ENCODE measurements at places on chromosomes 16 and 17.

DNA sequence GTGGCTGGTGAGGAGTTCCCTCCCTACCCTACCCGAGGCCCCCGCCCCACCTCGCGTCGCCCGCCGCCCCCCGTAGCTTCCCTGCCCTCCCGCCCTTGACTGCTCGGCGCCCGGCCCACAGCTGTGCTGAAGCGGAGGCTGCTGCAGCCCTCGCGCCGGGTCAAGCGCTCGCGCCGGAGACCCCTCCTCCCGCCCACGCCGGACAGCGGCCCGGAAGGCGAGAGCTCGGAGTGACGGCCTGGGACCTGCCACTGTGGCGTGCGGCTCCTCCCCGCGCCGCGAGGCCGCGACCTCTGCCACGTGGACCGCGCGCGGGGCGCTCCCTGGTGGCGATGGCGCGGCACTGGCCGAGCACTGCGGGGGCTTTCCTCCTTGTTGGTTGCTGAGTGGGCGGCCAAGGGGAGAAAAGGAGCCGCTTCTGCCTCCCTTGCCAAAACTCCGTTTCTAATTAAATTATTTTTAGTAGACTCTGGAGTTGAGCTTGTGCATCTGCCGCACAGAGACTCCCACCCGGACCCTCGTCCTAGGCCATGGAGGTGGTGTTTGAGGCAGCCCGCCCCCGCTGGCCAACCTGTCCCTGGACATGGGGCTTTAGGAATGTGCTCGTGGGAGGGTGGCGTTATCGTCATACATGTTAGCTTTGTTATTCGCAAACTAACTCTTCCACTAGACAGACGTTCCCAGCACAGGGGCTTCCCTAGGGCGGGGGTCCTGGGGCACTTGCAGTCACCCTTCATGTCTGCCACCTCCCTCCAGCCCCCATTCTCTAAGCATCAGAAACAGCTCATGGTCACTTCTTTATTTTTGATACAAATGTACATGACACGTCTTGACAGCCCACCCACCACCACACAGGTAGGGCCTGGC lies 4.4 kb downstream of the TP53I13 start:
- peak; percentile 64 for DNase-seq

- no peak for DNase-seq
These were observed 1.2 kb downstream of the ZNF500 start for GRCh38 chr16:4765511-4766474.

DNA sequence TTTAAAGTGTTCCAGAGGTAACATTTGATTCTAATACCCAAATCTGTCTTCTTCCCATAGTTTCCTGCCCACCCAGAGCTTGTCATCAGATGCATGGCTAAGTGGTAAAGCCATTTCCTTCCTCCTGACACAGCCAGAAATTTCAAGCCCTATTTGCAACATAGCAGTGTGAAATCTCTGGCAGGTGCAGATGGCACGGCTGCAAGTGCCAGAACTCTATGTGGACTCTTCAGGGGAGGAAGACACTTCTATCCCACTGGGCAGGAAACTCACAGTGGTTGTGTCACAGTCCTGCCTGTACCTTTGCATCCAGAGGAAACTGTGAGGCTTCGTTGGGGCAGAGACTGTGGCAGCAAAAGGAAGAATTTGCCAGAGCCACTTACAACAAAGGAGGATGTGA lies 13.2 kb downstream of the DYNLRB2 start:
- DNase-seq, result no peak

DNA sequence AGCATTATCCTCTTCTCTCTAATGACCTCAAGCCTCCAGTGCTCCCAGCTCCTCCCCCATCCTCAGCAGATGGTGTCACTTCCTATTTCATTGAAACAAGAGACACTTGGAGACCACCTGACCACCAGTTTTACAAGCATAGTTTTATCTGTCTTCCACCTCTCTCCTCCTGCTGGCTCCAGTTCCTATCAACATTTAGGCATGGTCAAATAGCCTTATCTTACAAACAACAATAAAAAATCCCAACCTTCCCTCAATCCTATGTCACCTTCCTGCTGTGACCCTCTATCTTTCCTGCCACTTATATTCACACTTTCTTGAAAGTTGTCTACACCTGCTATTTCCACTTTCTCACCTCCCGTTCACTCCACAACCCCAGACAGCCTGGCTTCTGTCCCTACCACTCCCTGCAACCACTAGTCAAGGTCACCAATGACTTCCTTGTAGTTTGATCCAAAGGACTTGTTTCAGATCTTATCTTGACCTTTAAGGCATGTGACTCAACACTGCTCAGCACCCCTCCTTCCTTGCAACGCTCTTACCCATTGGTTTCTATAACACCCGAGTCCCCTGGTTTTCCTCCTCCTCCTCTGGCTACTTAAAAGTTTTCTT lies 4.3 kb upstream of the NTN1 start:
- no peak for DNase-seq

DNA sequence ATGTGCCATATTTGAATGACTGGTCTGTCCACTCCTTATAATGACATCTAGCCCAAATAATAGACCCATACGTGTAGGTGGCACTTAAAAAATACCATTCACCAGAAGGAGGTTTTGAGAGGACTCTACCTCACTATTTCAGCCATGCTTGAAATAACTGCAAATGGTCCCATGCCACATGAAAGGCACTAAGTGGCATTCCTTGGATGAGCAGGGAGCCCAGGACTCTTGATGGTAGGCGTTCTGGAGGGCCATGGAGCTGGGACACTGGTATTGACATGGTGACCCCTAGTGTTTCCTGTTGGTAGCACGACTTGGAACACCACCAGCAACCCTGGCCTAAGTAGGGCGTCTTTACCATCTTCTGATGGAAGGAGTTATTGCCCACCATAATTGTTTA lies 148.7 kb upstream of the ZFHX3 start:
- DNase-seq, result peak; percentile 26

DNA sequence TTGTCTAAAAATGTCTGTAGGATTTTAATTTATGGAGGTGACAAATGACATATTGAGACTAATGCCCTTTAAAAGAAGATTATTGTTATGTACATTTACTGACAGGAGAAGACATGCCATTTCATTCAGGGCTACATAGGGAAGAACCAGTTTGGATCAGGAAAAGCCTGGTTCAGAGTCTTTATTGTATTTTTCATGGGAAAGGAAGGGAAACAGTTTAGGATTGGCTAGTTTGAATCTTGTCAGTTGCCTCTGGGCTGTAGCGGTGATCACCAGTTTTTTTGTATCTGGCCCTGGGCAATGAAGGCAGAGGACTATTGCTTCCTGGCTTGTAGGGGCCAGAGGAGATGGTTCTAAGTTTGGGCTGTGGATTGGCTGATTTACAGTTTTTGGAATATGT lies 31.8 kb downstream of the NSRP1 start:
- no peak for DNase-seq

- DNase-seq, result no peak
These were observed 19.3 kb downstream of the ITGAL start for GRCh38 chr16:30491744-30492308.

DNA sequence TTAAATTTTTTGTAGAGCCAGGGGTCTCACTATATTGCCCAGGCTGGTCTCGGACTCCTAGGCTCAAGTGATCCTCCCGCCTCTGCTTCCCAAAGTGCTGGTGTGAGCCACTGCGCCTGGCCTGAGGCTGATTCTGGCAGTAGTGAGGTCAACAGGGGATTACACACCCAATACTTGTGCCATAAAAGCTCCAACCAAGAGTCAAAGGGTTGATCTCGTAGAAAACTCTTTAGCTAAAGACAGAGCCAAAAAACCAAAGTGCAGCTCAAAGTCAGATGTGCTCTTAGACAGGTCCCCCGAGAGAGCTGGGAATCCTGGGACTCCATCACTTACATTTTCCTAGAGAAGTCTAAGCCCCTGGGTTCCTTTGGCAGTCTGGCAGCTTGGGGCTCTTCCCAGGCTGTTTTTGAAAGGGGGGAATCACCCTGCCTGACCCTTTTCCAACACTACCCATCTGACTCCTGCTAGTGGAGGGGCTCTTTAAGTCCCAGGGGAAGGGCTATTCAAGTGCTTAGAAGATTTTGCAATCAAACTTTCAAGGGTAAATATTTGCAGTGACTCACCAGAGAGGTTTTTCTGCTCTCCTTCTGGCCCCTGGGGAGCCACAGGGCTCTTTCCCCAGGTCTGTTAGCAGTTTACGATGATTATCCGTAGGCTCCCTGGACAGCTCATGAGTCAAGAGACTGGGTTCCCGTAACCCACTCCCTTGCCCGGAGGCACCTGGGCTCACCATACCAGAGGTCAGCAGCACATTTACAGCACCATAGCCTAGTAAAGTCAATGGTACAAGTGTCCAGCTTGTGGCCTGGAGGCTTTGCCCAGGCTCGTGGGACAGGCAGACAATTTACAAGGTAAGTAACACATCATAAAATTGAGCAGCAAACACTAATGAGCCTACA lies 408.7 kb downstream of the SLC39A11 start:
- no peak for DNase-seq

DNA sequence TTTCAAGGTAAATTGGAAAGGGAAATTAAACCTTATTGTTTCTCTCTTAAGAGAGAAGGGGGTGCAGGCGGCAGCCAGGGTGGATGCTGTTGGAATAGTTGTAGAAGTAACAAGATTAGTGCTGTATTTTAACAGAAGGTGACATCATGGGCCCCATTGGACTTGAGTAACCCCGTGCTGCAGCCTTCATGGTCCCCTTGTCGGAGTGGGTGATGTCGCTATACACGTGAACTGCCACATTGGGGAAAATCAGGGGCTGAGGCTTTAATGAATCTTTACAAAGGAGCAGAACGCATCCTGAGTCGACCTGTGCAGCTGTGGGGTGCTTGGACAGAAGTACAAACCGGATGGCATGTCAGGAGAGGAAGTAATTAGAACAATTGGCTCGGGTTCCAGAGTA lies 3.2 kb downstream of the SNX11 start:
- DNase-seq, result no peak

DNA sequence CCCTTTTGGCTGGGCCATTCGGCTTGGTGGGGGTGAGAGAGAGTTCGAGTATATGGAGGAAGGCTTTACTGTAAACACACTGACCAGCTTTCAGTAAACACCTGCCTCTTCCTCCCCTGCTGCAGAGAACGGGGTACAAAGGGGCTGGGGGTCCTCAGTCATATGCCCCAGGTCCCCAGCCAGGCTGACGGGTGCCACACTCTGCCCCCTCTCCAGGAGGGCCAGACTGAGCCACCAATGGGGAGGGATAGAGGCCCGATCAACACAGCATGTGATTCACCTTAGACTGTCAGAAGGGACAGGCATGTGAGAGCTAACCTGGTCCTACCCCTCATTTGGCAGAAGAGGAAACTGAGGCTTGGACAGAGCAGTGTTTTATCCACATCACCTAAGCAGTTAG lies 13.0 kb downstream of the NHERF1 start:
- no peak for DNase-seq

GRCh38 chr16:19923396-19923795 lies 38.7 kb upstream of the GPRC5B start:
- DNase-seq, result no peak

GRCh38 chr16:80759419-80760162 lies 44.8 kb downstream of the CDYL2 start:
- DNase-seq, result no peak

GRCh38 chr16:74997042-74997491 lies 1.8 kb upstream of the ZNRF1 start:
- no peak for DNase-seq

GRCh38 chr16:85303354-85303883 lies 191.1 kb upstream of the CIBAR2 start:
- DNase-seq, result peak; percentile 85

DNA sequence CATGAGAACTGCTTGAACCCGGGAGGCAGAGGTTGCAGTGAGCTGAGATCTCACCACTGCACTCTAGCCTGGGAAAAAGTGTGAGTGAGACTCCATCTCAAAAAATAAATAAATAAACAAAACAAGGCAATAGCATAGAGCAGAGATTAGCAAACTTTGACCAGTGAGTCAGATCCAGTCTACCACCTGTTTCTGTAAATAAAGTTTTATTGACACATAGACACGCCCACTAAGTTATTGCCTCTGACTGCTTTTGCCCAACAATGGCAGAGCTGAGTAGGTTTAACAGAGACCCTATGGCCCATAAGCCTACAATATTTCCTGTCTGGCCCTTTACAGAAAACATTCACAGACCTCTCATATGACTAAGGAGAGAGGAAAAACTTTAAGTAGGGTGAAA lies 44.3 kb downstream of the XYLT1 start:
- no peak for DNase-seq

DNA sequence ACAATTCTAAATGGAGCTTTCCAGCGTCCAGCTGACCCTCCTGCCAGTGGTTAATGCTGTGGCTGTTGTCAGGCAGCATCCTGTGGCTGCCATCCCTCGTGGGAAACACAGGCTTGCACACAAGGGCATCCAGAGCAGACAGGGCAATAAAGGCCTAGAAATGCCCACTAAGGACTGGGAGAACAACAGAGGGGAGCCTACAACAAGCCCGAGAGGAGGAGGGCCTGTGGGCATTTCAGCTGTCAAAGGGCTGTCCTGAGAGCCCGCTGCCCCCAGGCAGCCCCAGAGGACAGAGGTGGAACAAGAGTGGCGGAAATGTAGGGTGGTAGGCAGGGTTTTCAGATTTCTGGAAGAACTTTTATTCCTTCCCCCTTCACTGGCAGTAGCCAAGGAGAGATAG lies 81.1 kb downstream of the TNRC6C start:
- no peak for DNase-seq

GRCh38 chr16:30787613-30788378 lies 791 bp upstream of the ZNF629 start:
- no peak for DNase-seq

- no peak for DNase-seq
These were observed 17.4 kb downstream of the HS3ST3B1 start for GRCh38 chr17:14318109-14318917.

DNA sequence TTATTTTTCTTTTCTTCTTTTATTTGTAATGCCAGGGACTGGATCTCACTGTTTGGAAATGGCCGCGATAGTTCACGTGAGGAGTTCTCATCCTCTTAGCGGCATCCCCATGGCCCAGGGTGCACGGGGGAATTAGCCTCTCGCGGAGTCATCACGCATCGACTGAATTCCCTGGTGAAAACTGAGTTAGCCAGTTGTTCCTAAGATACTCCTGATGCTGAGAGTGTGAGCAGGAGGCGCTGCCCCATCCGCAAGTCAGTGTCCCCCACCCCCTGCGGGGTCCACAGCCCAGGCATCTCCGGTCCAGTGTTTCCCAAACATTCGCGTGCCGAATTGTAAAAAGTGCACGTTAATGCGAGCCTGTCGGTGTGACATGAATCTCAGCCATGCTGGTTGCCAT lies 277.2 kb downstream of the CPPED1 start:
- no peak for DNase-seq

- peak; percentile 67 for DNase-seq
These were observed 3.8 kb downstream of the RNF213 start for GRCh38 chr17:80264205-80265075.

DNA sequence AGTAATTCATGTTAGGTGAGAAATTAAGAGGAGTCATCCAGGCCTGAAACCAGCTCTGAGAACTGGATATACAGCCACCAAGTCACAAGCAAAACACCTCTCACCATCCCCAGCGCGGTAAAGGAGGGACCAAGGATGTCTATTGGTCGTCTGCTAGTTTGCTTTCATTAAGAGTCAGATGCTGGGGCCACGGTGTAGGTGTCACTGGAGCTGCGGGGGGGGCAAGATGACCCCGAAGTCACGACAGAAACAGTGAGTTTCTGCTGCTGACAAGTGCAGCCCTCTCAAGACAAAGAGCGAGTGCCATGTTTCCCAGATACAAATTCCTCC lies 790 bp downstream of the NCBP3 start:
- DNase-seq, result peak; percentile 61
